Colonic mucosa (tissue), 4 donors: ENCODE measurements at places on chromosomes 5 and 9. TPM values are rescaled to one million over a fixed set of nuclear protein-coding genes. Genes with fewer than 3 reads are reported as not detected.

The UBE2R2 gene
- total RNA-seq, result 46.0 TPM

The AP3B1 gene
- 62.6 TPM for total RNA-seq

The NKD2 gene
- total RNA-seq, result 1.9 TPM

The OSMR gene
- total RNA-seq, result 3.0 TPM
